Lower lobe of right lung (tissue), 2 donors: ENCODE measurements at places on chromosomes 5 and 9. TPM values are rescaled to one million over a fixed set of nuclear protein-coding genes. Genes with fewer than 3 reads are reported as not detected.

DNA sequence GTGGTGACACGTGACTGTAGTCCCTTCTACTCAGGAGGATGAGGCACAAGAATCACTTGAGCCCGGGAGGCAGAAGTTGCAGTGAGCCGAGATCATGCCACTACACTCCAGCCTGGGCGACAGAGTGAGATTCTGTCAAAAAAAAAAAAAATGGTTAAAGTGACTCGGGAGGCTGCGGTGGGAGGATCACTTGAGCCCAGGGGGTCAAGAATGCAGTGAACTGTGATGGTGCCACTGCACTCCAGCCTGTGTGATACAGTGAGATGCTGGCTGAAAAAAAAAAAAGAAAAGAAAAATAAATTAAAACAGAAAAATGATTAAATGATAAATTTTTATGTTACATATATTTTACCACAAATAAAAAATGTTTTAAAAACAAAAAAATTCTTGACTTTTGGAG is 51.9 kb downstream of the KLF4 start:
- peaks cover 5% of the 10 kb centered on the region for H3K4me1 ChIP-seq
- H3K27me3 ChIP-seq, result no peaks in the 10 kb centered on the region
- H3K4me3 ChIP-seq, result no peak overlapping the region
- no peaks in the 10 kb centered on the region for H3K36me3 ChIP-seq
- no peak overlapping the region for H3K27ac ChIP-seq
- no peak for DNase-seq

- DNase-seq, result no peak
- no peaks in the 10 kb centered on the region for H3K36me3 ChIP-seq
- H3K4me3 ChIP-seq, result peak within 1 kb of the TSS; percentile 58
- peak within 1 kb of the TSS; percentile 46 for H3K27ac ChIP-seq
These were observed at the start of gene AIF1L for GRCh38 chr9:131096269-131097125. AIF1L (plus strand) TSS chr9:131096531; CDS start chr9:131096630, 99 bp downstream.

GRCh38 chr9:13688990-13689600 is 409.6 kb upstream of the MPDZ start:
- H3K36me3 ChIP-seq, result no peaks in the 10 kb centered on the region
- H3K27me3 ChIP-seq, result no peaks in the 10 kb centered on the region
- DNase-seq, result no peak
- no peaks in the 10 kb centered on the region for H3K4me1 ChIP-seq
- no peak overlapping the region for H3K27ac ChIP-seq

Gene IL5
- total RNA-seq, result not detected

Gene PLCXD3
- 2.8 TPM for total RNA-seq

DNA sequence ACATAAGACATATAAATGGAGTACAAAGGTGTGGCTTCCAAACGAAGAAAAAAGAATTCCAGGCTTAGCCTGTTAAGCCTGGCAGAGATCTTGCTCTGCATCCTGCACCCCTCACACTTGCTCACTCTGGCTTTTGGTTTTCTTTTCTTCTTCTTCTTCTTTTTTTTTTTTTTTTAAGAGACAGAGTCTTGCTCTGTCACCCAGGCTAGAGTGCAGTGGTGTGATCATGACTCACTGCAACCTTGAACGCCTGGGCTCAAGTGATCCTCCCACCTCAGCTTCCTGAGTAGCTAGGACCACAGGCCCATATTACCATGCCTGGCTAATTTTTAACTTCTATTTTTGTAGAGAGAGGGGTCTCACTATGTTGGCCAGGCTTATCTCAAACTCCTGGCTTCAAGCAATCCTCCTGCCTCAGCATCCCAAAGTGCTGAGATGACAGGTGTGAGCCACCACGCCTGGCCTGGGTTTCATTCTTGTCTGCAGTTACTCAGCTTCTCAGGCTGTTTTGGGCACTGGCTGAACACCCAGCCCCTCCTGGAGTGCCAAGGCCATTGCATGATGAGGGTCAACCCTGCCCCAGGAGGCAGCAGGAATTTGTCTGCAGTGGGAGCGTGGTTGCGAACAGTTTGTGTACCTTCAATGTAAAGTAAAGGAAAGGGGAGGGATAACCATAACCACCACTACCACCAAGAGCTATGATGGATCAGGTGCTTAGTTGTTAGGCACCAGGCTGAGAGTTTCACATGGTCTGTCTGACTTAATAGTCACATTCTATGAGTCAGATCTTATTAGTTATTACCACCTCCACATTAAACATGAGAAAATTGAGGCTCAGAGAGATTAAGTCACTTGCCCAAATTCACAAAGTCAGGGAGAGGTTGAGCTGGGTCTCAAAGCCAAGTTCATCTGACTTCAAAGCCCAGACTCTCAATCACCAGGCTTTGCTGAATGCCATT is 219.2 kb upstream of the PANK3 start:
- DNase-seq, result no peak
- peaks cover 5% of the 10 kb centered on the region for H3K27me3 ChIP-seq
- H3K27ac ChIP-seq, result no peak overlapping the region
- H3K4me1 ChIP-seq, result peaks cover 4% of the 10 kb centered on the region
- no peak overlapping the region for H3K4me3 ChIP-seq

Gene MGAT4B
- total RNA-seq, result 105 TPM

Gene RALGPS1
- total RNA-seq, result 17.6 TPM
